Endodermal cell (in vitro differentiated cells): ENCODE measurements at places on chromosomes 11 and 22.
A peak's percentile ranks its signal among the peaks of the same experiment; 100 is the strongest.

- H3K27ac ChIP-seq: no peak overlapping the region
- no peak for DNase-seq
- H3K4me1 ChIP-seq: no peaks in the 10 kb centered on the region
- H3K4me3 ChIP-seq: no peak overlapping the region
- no peaks in the 10 kb centered on the region for H3K27me3 ChIP-seq
These were observed 41.8 kb upstream of the SPON1 start for GRCh38 chr11:13920756-13921155.

GRCh38 chr11:26599425-26599824 lies 27.4 kb upstream of the MUC15 start:
- no peaks in the 10 kb centered on the region for H3K27me3 ChIP-seq
- H3K4me1 ChIP-seq: no peaks in the 10 kb centered on the region
- H3K4me3 ChIP-seq: no peak overlapping the region

- H3K27ac ChIP-seq: no peak overlapping the region
- H3K27me3 ChIP-seq: no peaks in the 10 kb centered on the region
- H3K4me1 ChIP-seq: no peaks in the 10 kb centered on the region
- no peak for DNase-seq
- H3K36me3 ChIP-seq: no peaks in the 10 kb centered on the region
These were observed 139.3 kb downstream of the MYO18B start for GRCh38 chr22:25881210-25881755.

GRCh38 chr11:43787824-43788223 lies 92.8 kb upstream of the ALKBH3 start:
- H3K4me3 ChIP-seq: no peak overlapping the region
- peaks cover 29% of the 10 kb centered on the region for H3K36me3 ChIP-seq
- no peak overlapping the region for H3K27ac ChIP-seq
- DNase-seq: no peak
- no peaks in the 10 kb centered on the region for H3K27me3 ChIP-seq
- H3K4me1 ChIP-seq: no peaks in the 10 kb centered on the region

GRCh38 chr11:134691295-134691873 lies 279.3 kb upstream of the B3GAT1 start:
- peaks cover 1% of the 10 kb centered on the region for H3K27me3 ChIP-seq
- no peak overlapping the region for H3K4me3 ChIP-seq
- no peaks in the 10 kb centered on the region for H3K36me3 ChIP-seq
- H3K4me1 ChIP-seq: no peaks in the 10 kb centered on the region

GRCh38 chr22:45552580-45553350 lies 50.1 kb downstream of the FBLN1 start:
- no peaks in the 10 kb centered on the region for H3K4me1 ChIP-seq
- peaks cover 87% of the 10 kb centered on the region for H3K36me3 ChIP-seq
- no peak overlapping the region for H3K4me3 ChIP-seq
- DNase-seq: peak; percentile 69
- H3K27ac ChIP-seq: peak overlapping the region; percentile 76
- no peaks in the 10 kb centered on the region for H3K27me3 ChIP-seq
